HFFc6 (cell line): ENCODE measurements at places on chromosomes 2 and 18. TPM values are rescaled to one million over a fixed set of nuclear protein-coding genes. Genes with fewer than 3 reads are reported as not detected.

Gene ERCC3
- total RNA-seq = 33.6 to 35.5 TPM (median 35.4 TPM) in 3 replicates

GRCh38 chr18:70931942-70932814 lies 643.3 kb downstream of the SOCS6 start:
- DNase-seq = peak; percentile 24

Gene MPHOSPH10
- total RNA-seq = 27.7 to 36.3 TPM (median 34.7 TPM) in 3 replicates

- no peak for DNase-seq
Measured at GRCh38 chr18:44048435-44048834, 632.3 kb upstream of the SETBP1 start.

DNA sequence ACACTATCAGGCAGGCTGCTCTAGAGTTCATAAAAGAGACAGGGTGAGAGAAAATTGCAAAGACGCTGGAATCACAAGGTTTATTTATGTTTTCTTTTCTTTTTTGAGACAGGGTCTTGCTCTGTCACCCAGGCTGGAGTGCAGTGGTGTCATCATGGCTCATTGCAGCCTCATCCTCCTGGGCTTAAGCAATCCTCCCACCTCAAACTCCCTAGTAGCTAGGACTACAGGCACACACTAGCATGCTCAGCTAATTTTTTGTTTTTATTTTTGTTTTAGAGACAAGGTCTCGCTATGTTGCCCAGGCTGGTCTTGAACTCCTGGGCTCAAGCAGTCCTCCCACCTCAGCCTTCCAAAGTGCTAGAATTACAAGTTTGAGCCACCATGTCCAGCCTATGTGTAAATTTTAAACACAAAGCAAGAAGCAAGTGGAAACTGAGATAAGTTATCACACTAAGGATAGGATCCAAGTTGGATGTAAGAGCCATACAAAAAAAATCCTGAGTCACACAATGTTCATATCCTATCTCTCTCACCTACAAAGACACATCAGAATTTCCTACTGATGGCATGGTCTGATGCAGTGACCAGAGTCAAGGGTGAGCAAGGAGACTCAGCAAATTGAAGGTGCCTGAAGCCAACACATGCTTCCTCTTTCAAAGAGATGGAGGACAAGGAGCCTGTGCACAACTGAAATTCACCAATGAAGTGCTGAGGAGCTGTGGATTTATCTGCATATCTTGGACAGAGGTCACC lies 31.4 kb downstream of the MYL12B start:
- no peak for DNase-seq

GRCh38 chr2:159186462-159186861 lies 100.0 kb downstream of the WDSUB1 start:
- DNase-seq = no peak

Gene DNER
- total RNA-seq = 0.07 to 3.0 TPM (median 0.07 TPM) in 3 replicates

DNA sequence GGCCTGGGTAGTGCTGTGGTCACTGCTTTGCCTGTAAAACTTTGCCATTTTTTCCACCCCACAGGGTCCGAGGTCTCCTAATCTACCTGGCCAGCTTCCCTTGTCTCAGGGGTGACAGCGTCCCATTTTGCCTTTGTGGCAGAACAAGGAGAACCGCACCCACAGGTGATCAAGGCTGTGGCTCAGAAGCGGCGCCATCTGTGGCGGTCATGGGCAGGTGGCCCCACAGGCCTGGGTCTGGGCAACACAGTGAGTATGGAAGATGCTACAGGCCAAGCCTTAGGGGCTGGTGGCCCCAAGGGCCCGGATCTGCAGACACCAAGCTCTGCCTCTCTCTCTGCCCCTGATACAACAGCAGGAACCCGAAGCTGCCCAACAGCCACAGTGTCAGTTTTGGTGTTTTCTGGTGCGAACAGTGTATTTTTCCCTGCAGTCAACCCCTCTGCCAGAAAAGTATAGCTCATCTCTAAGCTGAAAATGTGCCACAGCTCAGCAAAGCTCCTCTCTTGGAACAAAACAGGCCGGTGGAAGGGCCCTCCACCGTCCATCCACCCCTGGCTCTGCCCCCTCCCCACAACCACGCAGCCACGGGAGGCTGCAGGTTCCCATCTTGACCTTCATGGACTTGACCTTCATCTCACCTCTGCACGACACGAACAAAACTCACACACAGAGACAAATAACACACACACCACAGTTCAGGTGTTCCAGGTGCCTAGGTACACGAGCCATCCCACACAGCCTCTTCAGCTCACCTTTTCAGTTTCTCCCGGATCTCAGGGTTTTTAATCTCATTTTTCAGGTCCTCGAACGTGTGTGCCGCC lies 96.7 kb downstream of the PXDN start:
- DNase-seq = no peak

DNA sequence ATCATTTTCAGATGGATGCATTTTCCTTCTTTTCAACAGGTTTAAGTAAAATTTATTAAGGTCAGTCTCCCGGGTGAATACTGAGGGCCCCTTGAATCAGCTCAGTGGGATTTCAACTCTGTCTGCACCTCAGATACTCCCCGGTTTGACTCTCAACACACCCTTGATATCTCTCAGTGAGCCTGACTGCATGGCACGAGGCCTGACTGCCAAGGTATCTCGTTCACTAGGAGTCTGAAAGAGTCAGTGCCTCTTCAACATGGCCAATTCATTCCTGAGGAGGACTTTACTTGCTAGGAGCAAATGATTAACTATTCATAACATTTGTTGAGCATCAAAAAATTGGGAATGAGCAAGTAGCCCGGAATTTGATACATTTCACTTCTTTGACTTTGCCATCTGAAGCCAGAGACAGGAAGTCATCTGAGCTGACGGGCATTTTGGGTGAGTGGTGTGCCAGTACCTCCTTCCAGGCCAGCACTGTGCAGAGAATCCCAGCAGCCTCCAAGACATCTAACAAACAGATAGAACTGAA lies 81.0 kb downstream of the VAPA start:
- DNase-seq = no peak

GRCh38 chr2:17540813-17541530 lies 476 bp downstream of the VSNL1 start:
- no peak for DNase-seq

Gene RAPGEF4
- total RNA-seq = 0.18 to 0.51 TPM in 2 of 3 replicates, not detected in the other

GRCh38 chr18:41464278-41464677 lies 490.8 kb upstream of the PIK3C3 start:
- no peak for DNase-seq
